ENCODE measurements at places on chromosomes 5 and 9. TPM values are rescaled to one million over a fixed set of nuclear protein-coding genes. Genes with fewer than 3 reads are reported as not detected.

The GCNT4 gene
- total RNA-seq, result 0.32 TPM

The FLT4 gene
- 1.9 TPM for total RNA-seq

The RGS7BP gene
- total RNA-seq, result under 0.01 TPM

The TIMD4 gene
- not detected for total RNA-seq

The SDHA gene
- total RNA-seq, result 108 TPM

The FAM120AOS gene
- total RNA-seq, result 31.9 TPM

The CDK9 gene
- total RNA-seq, result 63.2 TPM

The ARL14EPL gene
- not detected for total RNA-seq

The OBP2B gene
- not detected for total RNA-seq

The HOMER1 gene
- total RNA-seq, result 4.2 TPM

The AK8 gene
- 0.88 TPM for total RNA-seq

The TMEM171 gene
- 0.24 TPM for total RNA-seq

The PCDHGA5 gene
- 1.3 TPM for total RNA-seq

The TPPP gene
- not detected for total RNA-seq

The CSF1R gene
- not detected for total RNA-seq

The PCDHGC5 gene
- total RNA-seq, result 1.1 TPM

The FIBCD1 gene
- total RNA-seq, result 4.7 TPM

The FPGS gene
- 57.8 TPM for total RNA-seq

The TTC33 gene
- total RNA-seq, result 13.0 TPM

The GLRA1 gene
- not detected for total RNA-seq

The CCDC180 gene
- 0.65 TPM for total RNA-seq

The PCDHA3 gene
- not detected for total RNA-seq

The ADAMTS19 gene
- 0.39 TPM for total RNA-seq

The CTXN3 gene
- not detected for total RNA-seq

The CETN3 gene
- total RNA-seq, result 12.2 TPM

The ARRDC1 gene
- 25.2 TPM for total RNA-seq

The SLC27A4 gene
- 16.4 TPM for total RNA-seq

The DAB2 gene
- total RNA-seq, result 23.0 TPM

The TNPO1 gene
- total RNA-seq, result 118 TPM

The DDX4 gene
- total RNA-seq, result not detected

The LCN1 gene
- not detected for total RNA-seq

The KCNN2 gene
- total RNA-seq, result 0.96 TPM

The INSL6 gene
- total RNA-seq, result not detected

The CDH9 gene
- 0.13 TPM for total RNA-seq

The ZBTB26 gene
- total RNA-seq, result 3.4 TPM

The FAM13B gene
- total RNA-seq, result 9.7 TPM

The SEMA5A gene
- 21.3 TPM for total RNA-seq

The EGFL7 gene
- 26.7 TPM for total RNA-seq

The HSPA5 gene
- total RNA-seq, result 263 TPM

The SECISBP2 gene
- total RNA-seq, result 23.2 TPM

The TEX48 gene
- not detected for total RNA-seq

The CD14 gene
- total RNA-seq, result 0.26 TPM

The PTGDS gene
- total RNA-seq, result 0.39 TPM

The NUTM2G gene
- not detected for total RNA-seq

The CCL28 gene
- total RNA-seq, result 0.65 TPM

The ANKRD34B gene
- total RNA-seq, result not detected

The FOXI1 gene
- total RNA-seq, result not detected

The CORO2A gene
- 0.32 TPM for total RNA-seq

The WDR31 gene
- total RNA-seq, result 0.91 TPM

Data from epithelial cell of alveolus of lung (primary cell).